ENCODE measurements at places on chromosomes 4 and X.

- no peak for DNase-seq
These were observed 222.5 kb downstream of the MGST2 start for GRCh38 chr4:139887962-139888735.

- DNase-seq: no peak
These were observed 690.0 kb upstream of the HS3ST1 start for GRCh38 chr4:12118651-12119213.

DNA sequence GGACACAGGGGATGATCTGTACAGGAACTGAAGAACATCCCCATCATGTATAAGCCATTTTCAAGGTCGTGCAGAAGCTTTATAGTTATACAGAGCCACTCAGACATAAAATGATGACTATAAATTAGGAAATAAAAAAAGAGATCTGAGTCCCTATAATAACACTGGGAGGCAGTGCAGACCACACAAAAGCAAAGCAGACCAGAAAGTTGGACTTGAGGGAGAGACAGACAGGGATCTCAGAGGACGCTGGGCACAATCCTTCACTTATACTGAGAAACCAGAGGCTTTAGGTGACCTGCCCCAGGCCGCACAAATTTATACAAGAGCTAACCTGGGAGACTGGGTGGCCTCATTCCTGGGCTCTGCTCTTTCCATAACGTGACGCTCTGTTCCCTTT lies 70.5 kb downstream of the HADH start:
- DNase-seq: no peak

GRCh38 chr4:94365304-94365703 lies 22.7 kb upstream of the HPGDS start:
- DNase-seq: no peak

- DNase-seq: no peak
These were observed 70.4 kb downstream of the BEX3 start for GRCh38 chrX:103446665-103447302.

DNA sequence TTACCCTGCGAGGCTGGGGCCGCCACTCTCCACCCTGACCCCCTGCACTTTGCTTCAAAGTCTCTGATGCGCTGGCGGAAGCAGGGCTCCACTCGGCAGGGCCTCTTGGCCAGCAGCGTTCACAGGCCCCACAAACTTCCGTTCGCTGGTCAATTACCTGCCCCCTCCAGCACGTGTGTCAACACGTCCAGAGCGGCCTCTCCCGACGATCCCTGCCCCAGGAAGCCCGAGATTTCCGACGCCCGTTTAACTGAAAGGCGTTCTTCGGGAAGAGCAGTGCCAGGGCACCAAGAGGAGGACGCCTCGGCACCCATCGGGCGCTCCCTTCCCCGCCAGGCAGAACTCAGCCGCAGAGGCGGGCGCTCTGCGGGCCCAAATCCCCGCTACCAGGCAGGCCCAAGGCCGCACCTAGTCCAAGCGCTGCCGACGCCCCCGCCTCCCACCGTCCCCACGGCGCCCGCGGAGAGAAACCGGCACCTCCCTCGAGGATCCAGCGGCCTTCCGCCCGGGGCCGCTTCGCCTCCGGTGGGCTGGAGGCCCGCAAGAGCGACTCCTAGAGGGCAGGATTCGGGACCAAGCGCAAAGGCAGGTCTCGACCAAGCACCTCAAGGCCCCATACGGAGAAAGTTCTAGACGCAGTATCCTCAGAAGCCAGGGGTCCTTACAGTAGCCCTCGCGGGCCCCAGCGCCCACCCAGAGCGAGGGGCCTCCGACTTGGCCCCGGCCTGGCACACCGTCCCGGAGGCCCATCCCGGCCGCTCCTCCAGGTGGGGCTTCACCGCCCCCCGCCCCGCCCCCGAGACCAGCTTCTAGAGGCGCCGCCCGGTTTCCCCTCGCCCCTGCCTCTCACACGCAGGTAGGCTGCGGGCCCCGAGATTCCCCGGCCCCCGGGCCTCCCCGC lies 586 bp downstream of the BCAP31 start:
- DNase-seq: no peak

- DNase-seq: no peak
These were observed 6.7 kb downstream of the GPR34 start for GRCh38 chrX:41695426-41695825.

GRCh38 chr4:57190601-57191481 lies 80.7 kb upstream of the IGFBP7 start:
- DNase-seq: no peak

DNA sequence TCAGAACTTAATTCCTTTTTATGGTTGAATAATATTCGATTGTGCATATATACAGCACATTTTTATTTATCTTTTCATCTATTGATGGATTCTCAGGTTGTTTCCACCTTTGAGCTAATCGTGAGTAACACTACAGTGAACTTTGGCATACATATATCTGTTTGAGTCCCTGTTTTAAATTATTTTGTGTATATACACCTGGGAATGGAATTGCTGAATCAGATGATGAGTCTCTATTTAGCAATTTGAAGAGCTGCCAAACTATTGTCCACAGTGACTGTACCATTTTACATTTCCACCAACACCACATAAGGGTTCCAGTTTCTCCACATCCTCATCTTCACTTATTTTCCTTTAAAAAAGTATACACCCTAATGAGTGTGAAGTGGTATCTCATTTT lies 166.2 kb upstream of the FGF13 start:
- no peak for DNase-seq

DNA sequence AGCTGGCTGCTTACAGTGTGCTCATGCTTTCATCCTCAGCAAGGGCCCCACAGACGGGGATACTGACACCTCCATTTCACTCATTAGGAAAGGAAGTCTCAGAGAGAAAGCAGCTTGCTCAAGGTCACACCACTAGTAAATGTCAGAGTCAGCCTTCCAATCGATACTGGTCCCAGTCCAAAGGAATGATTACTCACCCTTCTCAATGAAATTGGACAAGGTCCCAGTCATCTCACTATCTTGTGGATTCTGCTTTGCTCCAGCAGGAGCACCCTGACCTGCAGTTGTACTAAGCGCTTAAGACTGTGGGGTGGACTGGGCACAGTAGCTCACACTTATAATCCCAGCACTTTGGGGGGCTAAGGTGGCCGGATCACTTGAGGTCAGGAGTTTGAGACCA lies 132.2 kb upstream of the SLC34A2 start:
- no peak for DNase-seq

DNA sequence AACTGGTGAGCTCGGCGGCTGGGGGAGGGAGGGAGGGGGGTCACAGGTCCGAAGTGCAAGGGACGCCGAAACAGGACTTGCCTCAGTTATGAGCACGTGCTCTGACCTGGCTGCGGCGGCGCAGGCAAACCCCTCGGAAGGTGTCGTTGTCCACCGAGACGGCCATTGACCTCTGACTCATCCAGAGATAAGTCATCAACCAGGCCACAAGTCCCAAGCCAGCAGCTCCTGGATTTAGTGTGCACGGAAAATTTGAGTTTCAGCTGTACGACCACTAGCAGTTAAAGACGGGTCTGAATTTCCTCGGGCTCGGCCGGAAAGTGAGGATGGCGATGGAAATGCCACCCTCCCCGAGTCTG lies 674 bp downstream of the SH3D19 start:
- DNase-seq: no peak

GRCh38 chr4:30767147-30767845 lies 47.1 kb downstream of the PCDH7 start:
- no peak for DNase-seq

GRCh38 chr4:84579403-84579776 lies 3.5 kb upstream of the CDS1 start:
- no peak for DNase-seq

GRCh38 chr4:83316459-83317165 lies 18.0 kb downstream of the HPSE start:
- DNase-seq: no peak

DNA sequence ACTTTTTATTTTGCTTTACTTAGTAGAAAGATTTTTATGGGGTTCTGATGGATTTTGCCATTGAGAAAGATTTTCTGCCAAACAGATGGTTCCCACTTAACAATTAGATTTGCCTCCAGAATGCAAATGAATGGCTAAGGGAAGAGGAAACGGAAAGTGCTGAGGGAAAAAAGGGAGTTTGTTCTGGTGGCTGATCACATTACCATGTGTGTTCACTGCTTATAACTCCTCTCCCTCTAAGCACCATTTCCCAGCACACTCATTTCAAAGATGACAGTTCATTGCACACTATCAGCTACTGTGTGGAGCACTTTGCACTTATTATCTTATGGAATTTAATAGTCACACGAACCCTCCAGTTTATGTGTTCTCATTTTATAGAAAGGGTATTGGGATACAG lies 68.0 kb upstream of the GRID2 start:
- no peak for DNase-seq

- no peak for DNase-seq
These were observed 805.3 kb upstream of the EPHA5 start for GRCh38 chr4:66475596-66475995.

DNA sequence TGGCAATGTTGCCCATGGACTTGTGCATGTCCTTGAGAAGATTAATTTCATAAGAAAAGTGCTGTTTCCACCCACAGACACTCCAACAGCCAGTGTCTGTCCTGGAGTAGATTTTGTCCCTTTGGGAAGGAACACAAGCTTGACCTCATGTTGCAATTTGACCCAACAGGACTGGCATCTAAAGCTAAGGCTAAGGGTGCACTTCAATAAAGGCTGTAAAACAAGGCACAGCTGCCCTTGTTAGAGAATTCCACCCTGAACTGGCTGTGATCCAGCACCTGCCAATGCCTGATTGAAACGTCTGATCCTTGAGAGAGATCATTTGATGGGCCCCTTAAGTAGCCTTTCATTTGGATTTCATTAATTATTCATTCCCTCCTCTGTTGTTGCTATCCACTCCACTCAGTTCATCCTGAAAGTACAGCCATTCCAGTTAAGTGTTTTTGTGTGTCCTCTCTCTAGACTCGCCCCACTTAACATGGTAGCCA lies 56.2 kb downstream of the CD99L2 start:
- no peak for DNase-seq

GRCh38 chrX:95760356-95760755 lies 924.3 kb upstream of the DIAPH2 start:
- DNase-seq: no peak

Measured in activated effector memory CD4-positive, alpha-beta T cell treated with Interleukin-2 at 50 U/mL for 16 hours (primary cell).